BJ (cell line): ENCODE measurements at places on chromosomes 16 and 17. TPM values are rescaled to one million over a fixed set of nuclear protein-coding genes. Genes with fewer than 3 reads are reported as not detected.

- no peak for DNase-seq
Observed at GRCh38 chr17:72378414-72379390, 257.9 kb downstream of the SOX9 start.

DNA sequence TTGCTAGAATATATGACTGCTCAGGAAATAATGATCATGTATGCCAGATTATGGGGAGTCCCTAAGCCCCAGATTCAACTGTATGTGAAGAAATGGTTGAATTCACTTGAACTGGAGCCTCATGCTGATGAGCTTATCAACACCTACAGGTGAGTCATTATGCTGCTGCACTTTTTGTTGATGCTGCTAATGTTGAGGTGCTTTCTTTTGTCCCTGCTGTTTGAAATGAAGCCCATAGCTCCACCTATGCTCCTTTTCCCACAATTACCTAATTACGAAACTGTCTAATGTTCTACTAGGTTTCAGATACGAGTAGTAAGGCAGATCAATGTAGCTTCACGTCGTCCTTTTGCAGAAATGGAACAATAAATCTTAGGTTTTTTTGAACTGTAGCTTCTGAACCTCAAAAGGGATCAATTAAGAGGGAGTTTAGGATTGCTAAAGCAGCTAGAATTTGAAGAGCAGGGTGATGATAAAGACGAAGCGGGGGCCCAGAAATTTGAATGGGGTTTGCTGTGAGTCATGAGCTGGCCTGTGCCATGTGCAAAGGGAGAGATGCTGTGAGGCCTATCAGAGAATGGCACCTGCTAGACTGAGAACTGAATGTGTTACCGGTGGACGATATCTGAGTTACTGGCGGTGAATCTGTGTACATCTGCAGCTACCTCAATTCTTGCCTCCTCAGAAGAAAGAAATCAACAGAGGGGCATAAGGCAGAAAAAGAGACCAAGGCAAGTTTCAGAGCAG lies 6.1 kb upstream of the UQCRC2 start:
- DNase-seq = no peak

DNA sequence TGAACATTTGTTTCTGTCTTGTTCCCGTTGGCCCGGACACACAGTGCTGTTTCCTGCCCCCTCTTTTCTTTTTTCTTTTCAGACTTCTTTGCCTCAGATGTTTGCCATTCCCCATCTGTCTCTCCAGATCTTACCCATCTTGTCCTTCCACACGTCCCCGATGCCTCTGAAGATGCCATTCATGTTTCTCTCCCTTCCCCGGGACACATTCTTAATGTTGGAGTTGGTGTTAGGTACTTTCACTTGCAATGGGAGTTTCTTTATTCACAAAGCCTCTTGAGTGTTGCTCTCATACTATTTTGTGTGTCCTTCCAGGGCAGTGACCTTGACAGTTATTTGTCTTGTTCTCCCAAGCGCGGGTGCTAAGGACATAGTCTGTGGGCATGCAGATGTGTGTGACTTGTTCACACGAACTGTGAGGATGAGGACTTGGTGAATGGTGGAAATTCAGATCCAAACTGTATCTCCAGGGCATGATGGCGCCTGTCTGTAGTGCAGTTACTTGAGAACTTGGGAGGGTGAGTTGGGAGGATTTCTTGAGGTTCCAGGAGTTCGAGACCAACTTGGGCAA lies 8.3 kb downstream of the SEC14L1 start:
- no peak for DNase-seq

DNA sequence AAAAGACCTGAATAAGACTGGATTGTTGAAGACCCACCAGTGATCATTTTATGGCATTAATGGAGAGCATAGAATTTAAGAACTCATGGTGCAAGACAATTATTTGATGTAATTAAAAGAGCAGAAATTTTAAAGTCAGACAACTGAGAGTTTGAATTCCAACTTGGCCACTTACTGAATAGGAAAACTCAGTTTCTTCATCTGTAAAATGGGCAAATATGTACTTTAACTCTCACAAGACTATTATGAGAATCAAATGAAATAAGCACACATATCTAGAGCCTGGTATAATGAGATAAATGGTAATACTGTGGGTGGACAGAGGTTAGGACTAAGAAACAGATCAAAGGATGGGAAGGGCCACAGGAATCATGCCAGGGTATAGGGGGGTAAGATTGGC lies 88.0 kb downstream of the SOX9 start:
- no peak for DNase-seq

- no peak for DNase-seq
Observed at GRCh38 chr17:33873201-33873617, 381.9 kb upstream of the CCL2 start.

DNA sequence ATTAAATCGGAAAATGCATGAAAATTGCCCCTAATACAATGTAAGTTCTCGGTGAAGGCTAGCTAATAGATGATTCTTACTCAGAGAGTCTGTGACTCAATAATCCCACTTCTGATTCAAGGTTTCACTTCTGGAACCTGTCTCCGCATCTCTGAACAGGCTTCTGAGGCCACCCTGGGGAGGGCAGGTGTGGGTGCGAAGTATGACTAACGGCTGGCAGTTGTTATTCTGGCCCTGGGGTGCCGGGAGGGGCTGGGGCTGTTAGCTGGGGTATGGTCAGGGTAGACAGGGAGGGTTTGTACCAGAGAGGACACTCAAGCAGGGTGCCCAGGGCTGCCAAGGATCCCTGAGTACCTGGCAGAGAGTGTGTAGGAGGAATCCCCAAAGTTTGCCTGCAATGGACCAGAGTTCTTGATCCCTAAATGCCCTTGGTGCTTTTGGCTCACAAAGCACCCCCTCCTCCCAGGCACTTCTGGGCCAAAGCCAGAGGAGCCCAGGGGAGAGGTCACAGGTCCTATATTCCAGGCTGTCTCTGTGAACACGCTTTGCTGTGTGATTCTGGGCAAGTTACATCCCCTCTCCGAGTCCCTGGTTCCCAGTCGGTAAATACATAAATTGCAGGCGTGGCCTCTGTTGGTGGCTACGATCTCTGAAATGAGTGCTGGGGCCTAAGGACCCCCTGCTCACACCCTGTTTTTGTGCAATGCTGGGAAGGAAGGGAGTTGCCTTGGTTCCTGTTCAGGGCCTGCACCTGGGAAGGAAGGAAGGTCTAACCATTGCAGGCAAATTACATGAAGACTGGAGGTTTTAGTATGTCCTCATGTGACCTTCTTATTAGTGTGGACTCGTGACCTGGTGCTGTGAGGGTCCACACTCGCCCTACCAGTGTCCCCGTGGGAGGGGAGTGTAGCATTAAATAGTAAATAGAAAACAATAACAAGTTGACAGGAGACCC lies 49.9 kb upstream of the CPNE2 start:
- DNase-seq = no peak

GRCh38 chr17:10125531-10126275 lies 72.7 kb downstream of the GAS7 start:
- DNase-seq = no peak

- no peak for DNase-seq
Observed at GRCh38 chr17:30218799-30219198, 16.7 kb downstream of the SLC6A4 start.

The DNAAF1 gene
- polyA plus RNA-seq = not detected in 2 replicates

The C17orf113 gene
- 0.07 and 0.11 TPM in 2 replicates for polyA plus RNA-seq

The MT1F gene
- 7.8 and 11.3 TPM in 2 replicates for polyA plus RNA-seq
